ENCODE measurements at places on chromosomes 13 and 19. TPM values are rescaled to one million over a fixed set of nuclear protein-coding genes. Genes with fewer than 3 reads are reported as not detected.

DNA sequence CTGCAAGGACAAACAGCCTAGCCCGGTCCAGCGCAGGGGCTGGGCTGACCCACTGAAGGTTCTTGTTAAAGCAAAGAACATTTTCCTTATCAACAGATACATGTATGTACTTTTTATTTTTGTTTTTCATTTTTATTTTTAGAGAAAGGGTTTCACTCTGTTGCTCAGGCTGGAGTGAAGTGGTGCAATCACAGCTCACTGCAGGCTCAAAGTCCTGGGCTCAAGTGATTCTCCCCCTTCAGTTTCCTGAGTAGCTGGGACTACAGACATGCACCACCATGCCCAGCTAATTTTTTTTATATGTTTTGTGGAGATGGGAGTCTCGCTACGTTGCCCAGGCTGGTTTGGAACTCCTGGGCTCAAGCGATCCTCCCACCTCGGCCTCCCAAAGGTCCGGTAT lies 47.9 kb downstream of the CEBPG start:
- H3K27me3 ChIP-seq: no peaks in the 10 kb centered on the region
- H3K4me3 ChIP-seq: no peak overlapping the region
- DNase-seq: no peak

GRCh38 chr13:33280923-33281322 lies 4.6 kb downstream of the STARD13 start:
- no peaks in the 10 kb centered on the region for H3K36me3 ChIP-seq
- peak overlapping the region; percentile 60 for H3K27ac ChIP-seq
- H3K27me3 ChIP-seq: no peaks in the 10 kb centered on the region
- peaks cover 76% of the 10 kb centered on the region for H3K4me1 ChIP-seq
- H3K4me3 ChIP-seq: no peak overlapping the region

DNA sequence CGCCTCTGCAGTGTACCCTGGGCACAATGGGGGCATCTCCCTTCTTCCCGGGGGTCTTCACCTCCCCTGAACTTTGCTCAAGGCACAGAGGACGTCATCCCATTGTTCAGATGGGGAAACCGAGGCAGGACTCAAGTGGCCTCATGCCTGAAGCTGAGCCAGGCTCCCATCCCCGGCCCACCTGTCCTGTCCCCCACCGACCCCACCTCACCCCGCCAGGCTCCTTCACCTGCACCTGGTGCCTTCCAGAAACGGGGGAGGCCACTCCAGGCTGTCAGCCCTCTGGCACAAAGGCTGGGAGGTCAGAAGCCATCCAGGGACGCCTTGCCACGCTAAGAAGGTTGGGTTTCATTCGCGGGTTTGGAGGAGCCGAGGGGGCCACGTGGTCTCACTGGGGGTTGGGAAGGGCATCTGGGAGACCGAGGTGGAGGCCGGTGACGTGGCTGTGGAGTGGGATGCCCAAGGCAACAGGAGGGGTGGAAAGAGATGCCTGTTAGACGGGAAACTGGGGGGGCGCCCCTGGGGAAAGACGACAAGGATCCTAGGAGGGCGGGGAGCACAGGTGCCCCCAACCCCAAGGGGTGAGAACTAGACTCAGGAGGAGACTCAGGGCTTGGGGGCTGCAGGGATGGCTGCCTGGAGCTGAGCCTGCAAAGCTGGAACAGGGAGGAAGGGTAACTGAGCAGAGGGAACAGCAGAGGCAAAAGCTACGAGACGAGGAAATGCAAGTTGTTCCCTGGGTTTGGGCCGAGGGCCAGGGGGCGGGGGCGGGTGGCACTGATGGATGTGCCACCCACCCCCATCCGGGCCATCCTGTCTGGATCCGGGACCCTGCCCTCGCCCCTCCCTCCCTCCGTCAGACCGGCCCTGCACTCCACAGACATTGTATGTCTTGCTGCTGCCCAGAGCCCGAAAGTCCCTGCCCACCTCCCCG lies 6.0 kb upstream of the TCF3 start:
- DNase-seq: no peak
- H3K27ac ChIP-seq: no peak overlapping the region
- peaks cover 9% of the 10 kb centered on the region for H3K27me3 ChIP-seq
- no peak overlapping the region for H3K4me3 ChIP-seq
- H3K4me1 ChIP-seq: peaks cover 3% of the 10 kb centered on the region

DNA sequence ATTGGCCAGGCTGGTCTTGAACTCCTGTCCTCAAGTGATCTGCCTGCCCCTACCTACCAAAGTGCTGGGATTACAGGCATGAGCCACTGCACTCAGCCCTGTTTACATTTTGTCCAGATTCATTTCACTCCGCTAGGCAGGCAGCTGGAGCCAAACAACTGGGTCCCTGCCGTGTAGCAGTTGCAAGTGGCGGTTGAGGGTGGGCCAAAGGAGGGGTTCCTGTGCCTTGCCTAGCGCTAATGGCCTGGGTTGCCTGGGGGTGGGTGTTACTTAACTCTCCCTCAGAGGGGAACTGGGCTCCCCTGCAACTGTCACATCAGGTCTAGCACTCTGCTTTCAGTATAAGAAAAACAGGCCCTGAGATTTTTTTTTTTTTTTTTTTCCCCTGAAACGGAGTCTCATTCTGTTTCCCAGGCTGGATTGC lies 7.4 kb downstream of the ACP5 start:
- no peak for DNase-seq
- no peak overlapping the region for H3K4me3 ChIP-seq
- no peaks in the 10 kb centered on the region for H3K4me1 ChIP-seq
- H3K36me3 ChIP-seq: no peaks in the 10 kb centered on the region

- no peaks in the 10 kb centered on the region for H3K27me3 ChIP-seq
- no peak overlapping the region for H3K4me3 ChIP-seq
- no peak for DNase-seq
- H3K27ac ChIP-seq: no peak overlapping the region
Observed at GRCh38 chr13:50149932-50150331, 134.7 kb downstream of the KCNRG start.

AKAP11 gene
- 43.4 TPM for total RNA-seq

CACNG7 gene
- 1.2 TPM for total RNA-seq

CLEC17A gene
- total RNA-seq: not detected

ADGRE3 gene
- 0.50 TPM for total RNA-seq

ZNF845 gene
- total RNA-seq: 4.4 TPM

SLC25A15 gene
- 5.1 TPM for total RNA-seq

All from esophagus muscularis mucosa (tissue), 4 donors.